Endothelial cell (in vitro differentiated cells): ENCODE measurements at places on chromosomes 3 and 15.

DNA sequence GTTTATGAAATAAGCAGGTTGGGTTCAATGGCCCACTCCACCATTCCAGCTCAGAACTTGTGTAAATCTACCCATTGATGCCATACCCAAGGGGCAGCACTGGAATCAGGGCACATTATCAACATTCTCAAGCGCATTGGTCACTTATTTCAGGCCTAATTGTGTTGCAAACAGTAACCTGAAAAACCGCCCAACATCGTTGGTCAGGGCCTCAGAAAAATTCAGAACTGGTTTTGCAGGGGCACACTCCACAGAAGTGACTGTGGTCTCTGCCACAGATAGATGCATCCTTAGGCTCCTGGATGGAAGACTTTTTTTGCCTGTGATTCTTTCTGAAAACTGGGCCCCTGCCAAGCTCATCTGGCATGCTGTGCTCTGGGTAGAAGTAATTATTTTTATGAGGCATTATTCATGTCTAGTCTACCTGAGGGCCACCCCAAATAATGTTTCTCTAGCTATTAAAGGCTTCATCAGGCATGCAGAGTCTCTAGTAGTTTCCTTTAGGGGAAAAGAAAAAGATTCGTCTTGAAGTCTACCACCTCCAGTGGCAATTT lies 21.7 kb upstream of the LRTM1 start:
- no peak for DNase-seq
- no peaks in the 10 kb centered on the region for H3K36me3 ChIP-seq
- peaks cover 25% of the 10 kb centered on the region for H3K4me1 ChIP-seq
- H3K4me3 ChIP-seq = no peak overlapping the region

- no peak overlapping the region for H3K4me3 ChIP-seq
- DNase-seq = no peak
- H3K4me1 ChIP-seq = no peaks in the 10 kb centered on the region
- no peak overlapping the region for H3K27ac ChIP-seq
- peaks cover 1% of the 10 kb centered on the region for H3K27me3 ChIP-seq
Measured at GRCh38 chr3:122343654-122344053, 18.6 kb downstream of the CSTA start.

GRCh38 chr3:53044371-53044710 lies 1.5 kb downstream of the SFMBT1 start:
- H3K4me1 ChIP-seq = peaks cover 10% of the 10 kb centered on the region
- peak overlapping the region; percentile 98 for H3K4me3 ChIP-seq
- peaks cover 8% of the 10 kb centered on the region for H3K36me3 ChIP-seq
- no peak for DNase-seq
- peak overlapping the region; percentile 90 for H3K27ac ChIP-seq
- H3K27me3 ChIP-seq = peaks cover 10% of the 10 kb centered on the region

DNA sequence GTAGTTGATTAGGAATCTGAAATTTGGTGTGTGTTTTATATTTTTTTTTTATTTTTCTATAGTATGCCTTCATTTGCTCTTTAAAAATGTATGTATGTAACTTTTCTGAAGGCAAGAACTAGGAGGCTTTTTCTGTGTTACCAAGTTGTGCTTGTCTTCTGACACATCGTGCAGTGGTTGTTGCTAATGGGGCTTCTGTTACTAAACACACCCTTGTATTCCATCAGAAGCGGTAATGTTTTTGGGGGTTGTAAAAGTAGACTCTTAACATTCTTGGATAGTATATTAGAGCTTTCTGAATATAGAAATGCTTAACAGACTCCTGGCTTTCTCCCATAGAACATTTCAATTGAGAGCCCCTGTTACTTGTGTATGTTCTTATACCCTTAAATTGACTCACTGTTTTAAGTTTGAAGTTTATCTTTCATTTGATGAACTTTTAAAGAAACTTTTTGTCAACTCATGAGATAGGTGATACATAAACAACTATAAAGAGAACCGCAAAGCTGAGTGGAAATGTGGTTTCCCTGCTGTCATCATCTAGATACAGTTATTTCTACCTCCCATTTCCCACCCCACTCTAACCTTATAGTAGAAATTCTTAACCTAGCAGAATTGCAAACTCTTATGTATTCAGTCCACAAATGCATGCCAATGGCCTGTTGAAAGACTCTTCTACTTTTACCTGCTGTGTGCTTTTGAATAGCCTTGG lies 2.5 kb downstream of the TIPARP start:
- H3K4me3 ChIP-seq = peak overlapping the region; percentile 89
- peaks cover 16% of the 10 kb centered on the region for H3K36me3 ChIP-seq
- H3K27ac ChIP-seq = no peak overlapping the region
- peaks cover 6% of the 10 kb centered on the region for H3K27me3 ChIP-seq
- H3K4me1 ChIP-seq = peaks cover 9% of the 10 kb centered on the region
- DNase-seq = no peak

DNA sequence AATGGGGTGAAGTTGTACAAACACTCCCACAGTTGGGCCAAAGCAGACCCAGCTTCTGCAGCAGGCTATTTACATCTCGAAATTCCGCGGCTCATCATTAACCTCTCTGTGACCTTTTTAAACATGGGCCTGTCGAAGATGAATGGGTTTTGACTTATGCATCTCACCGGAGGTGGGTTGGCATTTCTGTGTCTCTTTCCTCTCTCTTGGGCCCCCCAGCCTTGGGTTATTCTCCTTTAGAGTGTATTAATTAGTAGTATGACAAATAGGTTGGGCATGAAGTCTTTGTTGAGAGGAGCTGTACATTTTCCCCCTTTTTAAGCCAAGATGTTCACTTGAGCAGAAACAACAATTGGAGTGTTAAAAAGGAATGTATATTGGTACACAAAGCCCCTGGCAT lies 9.8 kb downstream of the SMAD6 start:
- peaks cover 46% of the 10 kb centered on the region for H3K4me1 ChIP-seq
- H3K27me3 ChIP-seq = peaks cover 3% of the 10 kb centered on the region
- peaks cover 14% of the 10 kb centered on the region for H3K36me3 ChIP-seq
- DNase-seq = no peak
- no peak overlapping the region for H3K4me3 ChIP-seq
- no peak overlapping the region for H3K27ac ChIP-seq

- no peak for DNase-seq
- H3K36me3 ChIP-seq = no peaks in the 10 kb centered on the region
- peaks cover 15% of the 10 kb centered on the region for H3K4me1 ChIP-seq
- no peak overlapping the region for H3K27ac ChIP-seq
Measured at GRCh38 chr3:70857916-70858315, 545.5 kb upstream of the MDFIC2 start.

- no peak overlapping the region for H3K4me3 ChIP-seq
- DNase-seq = no peak
- no peaks in the 10 kb centered on the region for H3K36me3 ChIP-seq
- H3K27ac ChIP-seq = no peak overlapping the region
Measured at GRCh38 chr15:29456255-29456654, 186.6 kb upstream of the NSMCE3 start.

- peaks cover 11% of the 10 kb centered on the region for H3K27me3 ChIP-seq
- peaks cover 4% of the 10 kb centered on the region for H3K4me1 ChIP-seq
- H3K27ac ChIP-seq = no peak overlapping the region
Measured at GRCh38 chr15:73889053-73889761, 15.8 kb downstream of the TBC1D21 start.

GRCh38 chr3:114447950-114448479 lies 154.2 kb downstream of the TIGIT start:
- no peaks in the 10 kb centered on the region for H3K36me3 ChIP-seq
- H3K4me3 ChIP-seq = no peak overlapping the region
- no peak for DNase-seq
- H3K27ac ChIP-seq = no peak overlapping the region
- H3K27me3 ChIP-seq = no peaks in the 10 kb centered on the region
- H3K4me1 ChIP-seq = no peaks in the 10 kb centered on the region

DNA sequence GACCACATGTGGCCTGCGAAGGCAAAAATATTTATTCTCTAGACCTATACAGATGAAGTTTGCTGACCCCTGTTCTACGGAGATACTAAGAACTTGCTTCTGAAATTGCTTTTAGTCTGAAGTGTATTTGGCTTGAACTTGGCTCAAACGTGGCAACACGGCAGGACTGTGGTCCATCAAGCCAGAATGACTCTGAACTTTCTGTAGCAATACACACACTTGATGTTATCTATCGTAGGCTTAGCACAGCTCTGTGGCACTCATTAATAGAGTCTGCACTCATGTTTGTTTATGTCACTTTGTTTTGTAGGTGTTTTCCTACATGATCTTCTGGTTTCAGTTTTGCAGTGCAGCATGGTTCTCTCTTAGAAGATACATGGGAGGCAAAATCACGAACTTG lies 298.1 kb downstream of the ADAMTS17 start:
- no peak overlapping the region for H3K4me3 ChIP-seq
- no peaks in the 10 kb centered on the region for H3K4me1 ChIP-seq
- DNase-seq = no peak
- H3K27ac ChIP-seq = no peak overlapping the region
- H3K36me3 ChIP-seq = peaks cover 4% of the 10 kb centered on the region

DNA sequence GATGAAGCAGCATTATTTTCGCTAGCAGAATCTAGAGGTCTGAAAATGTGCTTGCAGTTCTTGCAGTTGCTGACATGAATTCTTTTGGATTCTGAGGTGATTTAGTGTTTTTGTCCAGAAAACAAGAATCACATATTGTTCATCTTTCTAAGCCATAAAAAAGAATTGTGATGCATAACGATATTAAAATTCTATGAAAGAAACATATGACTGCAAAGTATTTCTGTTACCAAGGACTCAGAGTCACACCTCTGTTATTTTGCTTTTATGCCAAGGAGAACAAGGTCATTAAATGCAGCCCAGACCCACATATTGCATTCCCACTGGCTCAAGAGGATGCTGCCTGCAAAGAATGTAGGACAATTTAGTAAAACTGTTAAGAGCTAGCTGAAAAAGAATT lies 299.8 kb upstream of the GPR149 start:
- no peaks in the 10 kb centered on the region for H3K4me1 ChIP-seq
- no peak overlapping the region for H3K4me3 ChIP-seq
- no peak overlapping the region for H3K27ac ChIP-seq
- DNase-seq = no peak

GRCh38 chr15:67190813-67191212 lies 63.6 kb downstream of the AAGAB start:
- H3K36me3 ChIP-seq = peaks cover 12% of the 10 kb centered on the region
- H3K4me1 ChIP-seq = peaks cover 8% of the 10 kb centered on the region

GRCh38 chr15:80689716-80690115 lies 5.4 kb upstream of the ABHD17C start:
- H3K4me1 ChIP-seq = peaks cover 4% of the 10 kb centered on the region
- no peaks in the 10 kb centered on the region for H3K36me3 ChIP-seq
- H3K27ac ChIP-seq = no peak overlapping the region
- no peak overlapping the region for H3K4me3 ChIP-seq
- DNase-seq = no peak
- H3K27me3 ChIP-seq = peaks cover 1% of the 10 kb centered on the region

- no peaks in the 10 kb centered on the region for H3K36me3 ChIP-seq
- H3K27me3 ChIP-seq = peaks cover 8% of the 10 kb centered on the region
- H3K27ac ChIP-seq = no peak overlapping the region
- no peak overlapping the region for H3K4me3 ChIP-seq
Measured at GRCh38 chr3:128330214-128330842, 136.4 kb downstream of the DNAJB8 start.

DNA sequence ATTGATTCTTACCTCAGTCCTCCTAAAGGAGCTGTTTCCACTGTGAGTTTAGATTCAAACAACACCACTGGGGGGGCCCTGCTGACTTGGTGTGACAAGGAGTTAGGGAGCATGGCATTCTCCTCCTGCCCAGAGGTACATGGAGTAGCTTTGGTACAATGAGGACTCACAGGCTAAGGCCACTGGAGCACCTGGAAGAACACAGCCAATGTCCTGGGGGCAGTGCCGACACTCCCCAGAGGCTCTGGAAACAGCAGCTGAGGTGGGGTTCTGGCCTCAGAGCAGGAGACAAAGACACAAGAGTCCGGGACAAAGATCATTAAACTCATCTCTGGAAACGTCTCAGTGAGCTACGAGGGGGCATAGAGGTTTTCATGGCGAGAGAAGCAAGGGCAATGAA lies 69.7 kb upstream of the POMGNT2 start:
- H3K36me3 ChIP-seq = peaks cover 4% of the 10 kb centered on the region
- no peak for DNase-seq
- no peaks in the 10 kb centered on the region for H3K27me3 ChIP-seq

- H3K4me3 ChIP-seq = no peak overlapping the region
- H3K27me3 ChIP-seq = peaks cover 2% of the 10 kb centered on the region
- DNase-seq = no peak
- H3K4me1 ChIP-seq = peaks cover 7% of the 10 kb centered on the region
- no peaks in the 10 kb centered on the region for H3K36me3 ChIP-seq
Measured at GRCh38 chr3:134453631-134454030, 32.2 kb downstream of the ANAPC13 start.

DNA sequence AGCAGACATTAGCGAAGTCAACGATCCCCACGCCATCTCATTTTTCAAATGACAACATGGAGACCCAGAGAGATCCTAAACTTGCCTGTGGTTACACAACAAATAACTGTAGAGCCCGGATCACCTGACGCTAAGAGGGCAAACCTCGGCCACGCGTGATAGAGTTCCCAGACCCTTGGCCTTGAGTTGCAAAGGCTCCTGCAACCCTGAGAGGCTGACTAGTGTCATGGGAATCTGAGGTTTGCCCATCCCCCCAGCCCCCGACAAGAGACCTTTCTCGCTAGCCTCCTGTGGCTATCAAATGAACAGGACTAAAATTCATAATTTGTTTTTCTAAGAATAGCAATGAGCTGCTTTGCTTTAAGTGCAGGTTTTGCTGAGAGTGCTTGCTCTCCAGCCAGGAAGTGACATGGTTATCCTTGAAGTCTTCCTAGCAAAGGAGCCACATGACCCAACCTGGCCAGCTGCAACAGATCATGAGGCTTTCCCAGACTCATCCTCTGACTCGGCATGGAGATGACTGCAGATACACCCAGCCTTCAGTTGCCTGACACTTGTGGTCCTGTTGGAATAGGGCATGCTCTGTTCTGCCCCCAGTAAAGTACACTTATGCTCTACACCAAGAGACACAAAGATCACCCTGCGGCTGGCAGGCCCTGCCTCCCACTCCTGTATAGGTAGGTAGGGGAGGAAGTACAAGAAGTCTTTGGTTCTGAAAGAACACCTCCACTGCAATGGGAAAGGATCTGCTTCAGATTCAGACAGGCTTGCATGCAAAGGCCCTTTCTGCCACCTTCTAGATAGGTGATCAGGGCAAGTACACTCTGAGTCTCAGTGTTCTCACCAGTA lies 36.0 kb downstream of the MCF2L2 start:
- H3K36me3 ChIP-seq = no peaks in the 10 kb centered on the region
- no peak for DNase-seq
- H3K27ac ChIP-seq = no peak overlapping the region
- no peak overlapping the region for H3K4me3 ChIP-seq
- no peaks in the 10 kb centered on the region for H3K27me3 ChIP-seq
